Temporal lobe (tissue), 4 donors: ENCODE measurements at places on chromosomes 1 and 21. TPM values are rescaled to one million over a fixed set of nuclear protein-coding genes. Genes with fewer than 3 reads are reported as not detected.

The OR2L5 gene
- 0.25 TPM for total RNA-seq

The IFT25 gene
- total RNA-seq, result 15.2 TPM

The RPE65 gene
- under 0.01 TPM for total RNA-seq

The TFF1 gene
- total RNA-seq, result not detected

The KCNT2 gene
- total RNA-seq, result 26.6 TPM

The NPHS2 gene
- total RNA-seq, result not detected

The TOMM20 gene
- 169 TPM for total RNA-seq

The TENT5C gene
- total RNA-seq, result 4.2 TPM

The IGSF3 gene
- total RNA-seq, result 118 TPM

The ST6GALNAC3 gene
- total RNA-seq, result 11.6 TPM

The FAM110D gene
- 0.49 TPM for total RNA-seq

The EDARADD gene
- 3.4 TPM for total RNA-seq

The GPATCH4 gene
- 5.4 TPM for total RNA-seq

The C21orf58 gene
- 2.2 TPM for total RNA-seq

The MGST3 gene
- total RNA-seq, result 101 TPM

The ELF3 gene
- total RNA-seq, result 0.74 TPM

The ADGRB2 gene
- 60.2 TPM for total RNA-seq

The PYHIN1 gene
- 0.25 TPM for total RNA-seq

The LCE2B gene
- total RNA-seq, result not detected

The KCNA10 gene
- total RNA-seq, result not detected

The WNT9A gene
- total RNA-seq, result 2.5 TPM

The SH2D1B gene
- total RNA-seq, result not detected

The CCDC185 gene
- under 0.01 TPM for total RNA-seq

The MYCL gene
- total RNA-seq, result 7.4 TPM

The MPL gene
- not detected for total RNA-seq

The CZIB gene
- 28.5 TPM for total RNA-seq

The LRRIQ3 gene
- 0.49 TPM for total RNA-seq

The DBT gene
- 6.9 TPM for total RNA-seq

The RHD gene
- 0.25 TPM for total RNA-seq

The LRRC71 gene
- total RNA-seq, result 0.25 TPM

The CSRP1 gene
- 23.1 TPM for total RNA-seq

The SDHB gene
- total RNA-seq, result 61.5 TPM

The SRM gene
- total RNA-seq, result 35.4 TPM

The SETDB1 gene
- 39.8 TPM for total RNA-seq

The NBPF10 gene
- 0.74 TPM for total RNA-seq

The LCK gene
- total RNA-seq, result not detected

The S100A5 gene
- not detected for total RNA-seq
